ENCODE measurements at places on chromosomes 12 and 14.

- no peak for DNase-seq
Measured at GRCh38 chr14:49975799-49976198, 82.9 kb downstream of the ARF6 start.

DNA sequence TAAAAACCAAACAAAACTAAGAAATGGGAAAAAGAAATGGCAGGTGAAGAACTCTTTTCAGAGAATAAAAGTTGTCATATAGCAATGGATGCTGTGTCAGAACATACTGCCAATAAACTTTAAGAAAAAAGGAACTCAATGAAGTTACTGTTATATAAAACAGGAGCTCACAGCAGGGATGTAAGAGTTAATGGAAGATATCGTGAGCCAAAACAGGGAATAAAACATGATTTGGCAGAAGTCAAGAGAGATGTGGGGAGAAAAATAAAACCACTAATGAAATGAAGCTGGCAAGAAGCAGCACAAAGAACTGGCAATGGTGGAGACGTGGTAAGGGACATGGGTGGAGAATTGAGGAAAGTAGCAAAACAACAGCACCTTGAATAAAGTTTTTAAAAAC lies 61.0 kb downstream of the TAOK3 start:
- DNase-seq = no peak

DNA sequence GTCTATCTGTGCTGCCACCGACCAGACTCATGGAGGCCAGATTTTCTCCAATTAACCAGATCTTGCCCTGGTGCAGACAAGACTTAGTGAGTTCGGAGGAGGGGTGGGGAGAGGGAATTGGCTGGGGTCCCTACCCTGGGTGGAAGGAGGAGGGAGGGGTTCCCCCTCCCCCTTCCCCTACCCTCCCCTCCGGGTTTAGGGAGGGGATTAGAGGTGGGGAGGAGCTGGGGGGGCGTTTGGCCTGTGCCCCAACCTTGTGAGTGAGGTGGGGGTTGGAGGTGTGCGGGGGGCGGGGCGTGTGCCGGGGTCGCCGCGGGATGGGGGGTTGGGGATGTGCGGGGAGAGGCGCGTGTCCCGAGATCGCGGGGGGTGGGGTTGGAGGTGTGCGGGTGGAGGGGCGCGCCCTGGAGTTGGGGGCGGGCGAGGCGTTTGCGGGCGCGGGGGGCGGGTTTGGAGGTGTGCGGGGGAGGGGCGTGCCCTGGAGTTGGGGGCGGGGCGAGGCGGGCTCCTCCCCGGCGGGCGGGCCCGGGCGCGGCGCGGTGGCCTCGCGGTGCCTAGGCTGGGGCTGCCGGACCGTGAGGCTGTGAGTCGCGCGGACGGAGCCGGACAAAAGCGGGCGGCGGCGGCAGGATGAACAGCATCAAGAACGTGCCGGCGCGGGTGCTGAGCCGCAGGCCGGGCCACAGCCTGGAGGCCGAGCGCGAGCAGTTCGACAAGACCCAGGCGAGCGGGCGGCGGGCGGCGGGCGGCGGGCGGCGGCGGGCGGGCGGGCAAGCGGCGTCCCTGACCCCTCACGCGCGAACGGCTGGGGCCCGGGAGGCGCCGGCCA lies at the start of gene HIP1R:
HIP1R (plus strand) TSS at position 537 of the 829 bp plus-strand sequence; CDS start at position 631, 94 bp downstream.
- peak; percentile 71 for DNase-seq

- no peak for DNase-seq
Measured at GRCh38 chr14:31802838-31803237, 241.6 kb downstream of the NUBPL start.

- no peak for DNase-seq
Measured at GRCh38 chr14:76473481-76474263, 97.7 kb downstream of the ESRRB start.

Data from stimulated activated CD4-positive, alpha-beta T cell treated with anti-CD3 and anti-CD28 coated beads, Interleukin-4, amount 100 ng/mL, for 4 hours (primary cell).